ENCODE measurements at places on chromosomes 5 and 9. TPM values are rescaled to one million over a fixed set of nuclear protein-coding genes. Genes with fewer than 3 reads are reported as not detected.

DNA sequence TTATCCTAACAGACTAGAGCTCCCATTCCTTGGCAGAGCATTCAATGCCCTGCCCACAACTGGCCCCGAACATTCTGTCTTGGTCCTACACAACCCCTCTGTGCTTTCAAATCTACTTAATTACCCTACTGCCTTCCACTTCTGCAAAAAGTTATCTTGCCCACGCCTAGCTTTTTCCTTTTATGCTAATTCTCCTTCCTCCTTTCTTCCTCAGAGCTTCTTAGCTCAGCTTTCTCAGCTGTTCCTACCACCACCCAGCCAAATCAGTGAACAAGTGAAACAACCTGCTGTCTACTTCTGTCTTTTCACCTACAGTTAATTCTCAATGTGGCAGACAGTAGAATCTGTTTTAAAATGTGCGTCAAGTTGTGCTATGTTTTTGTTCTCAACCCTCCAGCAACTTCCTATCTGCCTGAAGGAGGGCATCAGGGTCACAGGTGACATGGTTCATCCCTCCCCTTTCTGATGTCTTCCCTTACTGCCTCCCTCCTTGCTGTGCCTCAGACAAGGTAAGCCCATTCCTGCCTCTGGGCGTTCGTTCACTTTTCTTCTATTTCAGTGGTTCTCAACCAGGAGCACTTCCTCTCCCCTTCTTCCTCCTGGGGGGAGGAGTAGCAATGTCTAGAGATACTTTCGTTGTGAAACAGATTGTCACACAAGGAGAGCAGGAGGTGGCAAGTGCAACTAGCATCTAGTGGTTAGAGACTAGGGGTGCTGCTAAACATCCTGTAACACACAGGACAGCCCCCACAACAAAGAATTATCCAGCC is 1.3 kb upstream of the REEP5 start:
- no peak for DNase-seq

GRCh38 chr5:17190799-17191391 is 26.5 kb upstream of the BASP1 start:
- DNase-seq = no peak

DNA sequence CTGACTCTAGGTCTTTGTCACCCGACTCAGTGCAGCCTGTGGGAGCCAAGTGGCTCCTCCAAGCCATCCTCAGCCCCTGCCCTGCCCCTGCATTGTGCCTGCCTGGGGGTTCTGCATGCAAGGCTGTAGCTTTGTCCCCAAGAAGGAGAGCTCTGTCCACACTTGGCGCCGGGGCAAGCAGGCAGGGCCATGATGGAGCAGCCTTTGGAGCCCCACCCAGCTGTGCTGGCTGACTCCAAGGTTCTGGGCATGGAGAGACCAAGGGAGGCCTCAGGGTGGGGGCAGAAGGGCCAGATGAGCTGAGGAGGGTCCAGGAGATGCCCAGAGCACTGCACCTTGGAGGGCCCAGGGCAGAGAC is 226.2 kb downstream of the CACNA1B start:
- DNase-seq = no peak

GRCh38 chr5:64612344-64612961 is 77.8 kb upstream of the SHISAL2B start:
- peak; percentile 54 for DNase-seq

DNA sequence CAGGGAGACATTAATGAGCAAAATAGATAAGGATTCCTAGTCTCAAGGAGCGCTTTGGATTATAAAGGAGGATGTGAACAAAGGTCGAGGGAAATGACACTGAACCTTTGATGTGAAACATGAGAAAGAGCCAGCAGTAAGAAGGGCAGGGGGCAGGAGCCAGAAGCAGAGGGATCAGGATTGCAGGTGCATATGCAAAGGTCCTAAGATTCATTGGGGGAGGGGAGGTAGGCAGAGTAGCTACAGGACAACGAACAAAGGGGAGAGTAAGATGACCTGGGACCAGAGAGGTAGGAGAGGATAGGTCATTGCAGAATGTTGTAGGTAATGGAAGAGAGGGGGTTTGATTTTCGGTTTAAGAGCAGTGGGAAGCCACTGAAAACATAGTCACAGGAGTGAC is 129.2 kb upstream of the TRPM3 start:
- DNase-seq = no peak

DNA sequence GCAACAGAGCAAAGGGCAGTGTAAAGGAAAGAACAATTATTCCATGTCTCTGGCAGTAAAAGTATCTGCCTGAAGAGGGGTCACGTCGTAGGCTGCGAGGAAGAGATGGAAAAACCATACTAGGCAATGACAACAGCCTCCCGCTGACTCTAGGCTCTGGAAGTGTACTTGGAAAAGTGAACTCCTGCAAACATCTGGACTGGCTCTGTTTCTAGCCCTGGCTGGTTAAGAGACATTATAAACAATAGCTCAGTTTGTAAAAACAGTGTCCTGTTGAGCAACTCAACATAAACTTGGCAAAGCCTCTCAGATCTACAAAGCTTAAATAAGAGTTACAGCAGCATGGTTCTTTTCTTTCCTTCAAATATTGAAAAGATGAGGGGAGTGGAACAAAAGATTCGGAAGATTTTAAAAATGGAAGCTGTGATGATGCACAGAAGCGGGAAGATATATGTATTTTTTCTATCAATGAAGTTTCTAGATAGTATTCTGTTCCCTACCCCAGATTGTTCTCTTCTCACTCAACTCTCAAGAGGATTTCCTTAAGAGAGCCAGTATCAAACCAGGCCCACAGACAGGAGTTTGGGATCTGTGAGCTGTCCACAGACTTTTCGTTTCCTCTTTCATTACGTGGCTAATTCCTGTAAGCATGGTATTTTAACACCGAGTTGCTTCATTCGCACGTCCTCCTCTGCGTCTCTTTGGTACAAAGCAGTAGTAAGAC is 79.4 kb downstream of the SPTLC1 start:
- no peak for DNase-seq

ARL14EPL gene
- not detected for total RNA-seq

DAB2 gene
- total RNA-seq = 0.14 TPM

GRCh38 chr9:88783711-88784083 is 207.6 kb upstream of the S1PR3 start:
- no peak for DNase-seq

PCDHB11 gene
- 5.4 TPM for total RNA-seq

GRCh38 chr5:67290655-67291054 is 94.1 kb upstream of the CD180 start:
- DNase-seq = no peak

DNA sequence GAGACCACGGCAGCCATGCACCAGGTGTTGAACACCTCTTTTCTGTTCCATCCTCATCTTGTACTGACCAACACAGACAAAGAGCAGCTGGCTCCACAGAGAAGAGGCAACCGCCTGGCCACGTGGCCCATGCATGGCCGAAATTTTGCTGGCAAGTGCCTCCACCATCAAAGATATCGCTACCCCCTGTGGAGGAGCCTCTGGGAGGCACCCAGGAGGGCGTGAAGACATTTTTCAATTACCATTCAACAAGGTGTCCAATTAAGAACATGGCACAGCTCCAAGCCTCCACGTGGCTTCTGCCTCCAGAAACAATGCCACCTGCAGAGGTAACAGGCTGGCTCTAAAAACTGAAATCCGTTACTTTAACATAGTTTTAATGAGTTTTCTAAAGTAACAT is 54.4 kb upstream of the CKS2 start:
- DNase-seq = no peak

DNA sequence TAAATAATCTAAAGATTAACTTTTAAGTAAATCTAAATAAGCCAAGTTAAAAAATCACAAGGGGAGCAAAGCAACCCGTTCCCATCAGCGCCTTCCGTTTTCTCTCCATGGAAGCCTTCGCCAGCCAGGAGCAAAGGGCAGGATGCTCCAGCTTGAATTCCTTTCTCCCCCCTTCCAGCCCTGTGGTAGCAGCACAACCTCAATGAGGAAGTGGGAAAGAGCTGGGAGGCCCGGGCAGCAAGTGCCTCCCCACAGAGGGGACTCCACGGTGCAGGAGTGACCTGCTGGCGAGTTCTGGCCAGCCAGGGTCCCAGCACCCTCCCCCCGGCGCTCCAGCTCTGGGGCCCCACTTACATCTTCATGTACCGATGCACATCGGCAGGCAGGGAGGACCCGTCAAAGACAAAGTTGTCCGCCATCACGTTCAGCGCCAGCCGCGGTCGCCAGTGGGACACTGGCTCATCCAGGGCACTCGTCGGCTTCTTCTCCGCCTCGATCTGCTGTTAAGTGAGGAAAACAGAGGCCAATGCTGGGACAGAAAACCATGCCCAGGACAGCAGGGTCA is 6.3 kb downstream of the CLPTM1L start:
- no peak for DNase-seq

DNA sequence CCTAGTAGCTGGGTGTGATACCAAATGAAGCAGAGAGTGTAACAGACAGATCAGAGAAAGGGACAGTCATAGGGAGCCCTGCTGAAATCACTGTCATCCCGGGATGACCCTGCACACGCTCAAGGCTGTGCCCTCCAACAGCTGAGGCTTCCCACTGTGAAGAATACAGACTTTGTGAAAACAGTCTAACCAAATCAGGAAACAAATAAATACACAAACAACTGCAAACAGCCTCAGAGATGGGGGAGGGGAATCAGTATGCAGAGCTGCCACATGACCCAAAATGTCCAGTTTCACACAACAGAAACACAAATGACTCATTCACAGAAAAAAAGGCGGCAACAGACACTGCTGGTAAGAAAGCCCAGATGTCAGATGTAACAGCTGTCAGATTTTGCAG is 101.9 kb downstream of the ADAMTS2 start:
- no peak for DNase-seq

GRCh38 chr5:144156767-144157171 is 13.7 kb downstream of the YIPF5 start:
- no peak for DNase-seq

Data from NCI-H460 (cell line).